ENCODE measurements at places on chromosomes 6 and 20. TPM values are rescaled to one million over a fixed set of nuclear protein-coding genes. Genes with fewer than 3 reads are reported as not detected.

GRCh38 chr6:69294407-69294806, 502.4 kb downstream of the LMBRD1 start:
- no peak for DNase-seq
- no peaks in the 10 kb centered on the region for H3K27me3 ChIP-seq
- H3K27ac ChIP-seq = no peak overlapping the region
- H3K4me1 ChIP-seq = no peaks in the 10 kb centered on the region

GRCh38 chr20:47605673-47606413, 104.2 kb downstream of the NCOA3 start:
- no peaks in the 10 kb centered on the region for H3K4me1 ChIP-seq
- no peak for DNase-seq
- H3K27ac ChIP-seq = no peak overlapping the region
- no peaks in the 10 kb centered on the region for H3K36me3 ChIP-seq

DNA sequence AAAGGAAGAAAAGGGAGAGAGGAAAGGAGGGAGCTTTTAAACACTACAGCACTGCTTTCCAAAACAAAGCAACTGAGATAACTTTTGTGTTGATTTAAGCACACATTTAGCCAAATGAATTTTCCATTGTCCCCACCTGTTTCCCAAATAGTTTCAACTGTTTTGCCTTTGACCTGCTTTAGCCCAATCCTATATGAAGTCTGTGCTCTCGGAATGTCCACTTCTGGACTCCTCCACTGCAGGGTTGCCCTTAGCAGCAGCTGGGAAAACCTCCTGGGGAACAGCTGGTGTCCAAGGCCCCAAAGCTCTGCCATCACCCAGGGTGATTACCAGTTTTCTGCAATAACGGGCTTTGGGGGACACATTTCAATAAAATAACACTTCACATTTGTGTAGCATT, 44.9 kb upstream of the PKHD1 start:
- no peaks in the 10 kb centered on the region for H3K4me1 ChIP-seq
- H3K27ac ChIP-seq = no peak overlapping the region
- DNase-seq = no peak
- H3K4me3 ChIP-seq = no peak overlapping the region
- H3K36me3 ChIP-seq = no peaks in the 10 kb centered on the region

GRCh38 chr6:109186012-109186411, 90.7 kb downstream of the CEP57L1 start:
- H3K36me3 ChIP-seq = no peaks in the 10 kb centered on the region
- H3K4me1 ChIP-seq = no peaks in the 10 kb centered on the region
- no peak for DNase-seq
- H3K27me3 ChIP-seq = peaks cover 9% of the 10 kb centered on the region

GRCh38 chr6:149342525-149342924, 25.0 kb downstream of the TAB2 start:
- no peak overlapping the region for H3K4me3 ChIP-seq
- H3K36me3 ChIP-seq = peaks cover 2% of the 10 kb centered on the region
- peaks cover 2% of the 10 kb centered on the region for H3K4me1 ChIP-seq
- H3K27ac ChIP-seq = no peak overlapping the region

DNA sequence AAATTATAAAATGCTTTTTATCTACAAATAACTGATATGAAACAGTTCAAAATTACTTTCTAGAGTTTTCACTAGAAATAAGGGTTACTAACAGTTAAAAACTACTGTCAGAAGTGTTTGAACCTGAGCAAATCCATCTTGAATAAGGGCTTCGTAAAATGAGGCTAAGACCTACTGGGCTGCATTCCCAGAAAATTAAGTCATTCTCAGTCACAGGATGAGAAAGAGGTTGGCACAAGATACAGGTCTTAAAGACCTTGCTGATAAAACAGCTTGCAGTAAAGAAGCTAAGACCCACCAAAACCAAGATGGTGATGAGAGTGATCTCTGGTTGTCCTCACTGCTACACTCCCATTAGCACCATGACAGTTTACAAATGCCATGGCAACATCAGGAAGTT, 93.7 kb downstream of the PLG start:
- H3K27me3 ChIP-seq = no peaks in the 10 kb centered on the region
- H3K4me1 ChIP-seq = no peaks in the 10 kb centered on the region
- DNase-seq = no peak
- H3K4me3 ChIP-seq = no peak overlapping the region
- no peak overlapping the region for H3K27ac ChIP-seq

- H3K4me1 ChIP-seq = no peaks in the 10 kb centered on the region
- H3K4me3 ChIP-seq = no peak overlapping the region
- no peak overlapping the region for H3K27ac ChIP-seq
- H3K27me3 ChIP-seq = no peaks in the 10 kb centered on the region
These were observed 141.3 kb downstream of the FUT9 start for GRCh38 chr6:96157018-96157565.

DNA sequence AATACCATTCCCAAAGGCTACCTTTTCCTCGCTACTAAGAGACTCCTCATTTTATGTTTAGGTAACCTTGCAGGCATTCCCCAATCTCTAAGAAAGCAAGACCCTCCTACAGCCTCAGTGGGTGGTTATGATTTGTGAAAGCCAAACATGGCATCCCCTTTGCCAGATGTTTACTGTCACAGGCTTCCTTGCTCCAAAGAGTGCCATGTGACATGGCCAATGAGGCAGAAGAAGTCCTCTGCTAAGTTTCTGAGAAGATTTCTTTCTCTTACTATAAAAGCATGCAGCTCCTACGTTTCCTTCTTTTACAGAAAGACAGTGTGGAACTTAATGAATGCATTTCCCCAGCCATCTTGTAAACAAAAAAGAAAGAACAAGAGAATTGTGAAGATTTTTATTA, 688.2 kb downstream of the TBC1D32 start:
- no peaks in the 10 kb centered on the region for H3K4me1 ChIP-seq
- H3K36me3 ChIP-seq = no peaks in the 10 kb centered on the region
- no peak for DNase-seq
- H3K27me3 ChIP-seq = no peaks in the 10 kb centered on the region
- no peak overlapping the region for H3K27ac ChIP-seq

- DNase-seq = peak; percentile 10
- H3K4me3 ChIP-seq = no peak overlapping the region
- H3K36me3 ChIP-seq = no peaks in the 10 kb centered on the region
- H3K27ac ChIP-seq = no peak overlapping the region
These were observed 86.3 kb downstream of the C6orf118 start for GRCh38 chr6:165223101-165223500.

DNA sequence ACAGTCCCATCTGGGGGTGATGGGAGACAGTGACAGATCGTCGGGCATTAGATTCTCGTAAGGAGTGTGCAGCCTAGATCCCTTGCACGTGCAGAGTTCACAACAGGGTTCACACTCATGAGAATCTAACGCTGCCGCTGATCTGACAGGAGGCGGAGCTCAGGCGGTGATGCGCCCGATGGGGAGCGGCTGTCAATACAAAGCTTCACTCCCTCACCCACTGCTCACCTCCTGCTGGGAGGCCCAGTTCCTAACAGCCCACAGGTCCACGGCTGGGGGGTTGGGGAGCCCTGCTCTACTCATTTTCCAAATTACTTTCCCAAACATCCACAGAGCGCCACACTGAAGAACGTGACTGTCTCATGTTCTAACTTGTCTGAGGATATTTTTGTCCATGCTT, 25.3 kb downstream of the CTCFL start:
- no peaks in the 10 kb centered on the region for H3K36me3 ChIP-seq
- no peak for DNase-seq
- H3K27me3 ChIP-seq = no peaks in the 10 kb centered on the region
- no peaks in the 10 kb centered on the region for H3K4me1 ChIP-seq

DNA sequence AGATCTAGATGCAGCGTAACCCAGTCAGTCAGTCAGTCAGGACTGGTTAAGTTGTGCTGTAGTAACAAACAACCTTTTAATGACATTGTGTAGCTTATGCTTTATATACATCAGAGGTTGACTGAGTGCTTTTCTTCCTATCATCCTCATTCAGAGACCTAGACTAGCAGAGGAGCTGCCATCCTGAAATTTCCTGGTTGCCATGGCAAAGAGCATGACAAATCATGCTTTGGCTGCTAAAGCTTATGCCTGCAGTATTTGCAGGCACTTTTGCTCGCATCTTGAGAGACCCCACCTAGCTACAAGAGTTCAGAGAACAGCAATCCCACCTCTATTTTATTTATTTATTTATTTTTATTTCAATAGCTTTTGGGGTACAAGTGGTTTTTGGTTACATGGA, 244.0 kb downstream of the BTBD3 start:
- H3K36me3 ChIP-seq = no peaks in the 10 kb centered on the region
- H3K27me3 ChIP-seq = no peaks in the 10 kb centered on the region
- DNase-seq = no peak

- no peak for DNase-seq
- no peaks in the 10 kb centered on the region for H3K27me3 ChIP-seq
- no peak overlapping the region for H3K27ac ChIP-seq
- no peaks in the 10 kb centered on the region for H3K4me1 ChIP-seq
These were observed 1085.3 kb upstream of the MAP3K7 start for GRCh38 chr6:91672201-91672600.

DNA sequence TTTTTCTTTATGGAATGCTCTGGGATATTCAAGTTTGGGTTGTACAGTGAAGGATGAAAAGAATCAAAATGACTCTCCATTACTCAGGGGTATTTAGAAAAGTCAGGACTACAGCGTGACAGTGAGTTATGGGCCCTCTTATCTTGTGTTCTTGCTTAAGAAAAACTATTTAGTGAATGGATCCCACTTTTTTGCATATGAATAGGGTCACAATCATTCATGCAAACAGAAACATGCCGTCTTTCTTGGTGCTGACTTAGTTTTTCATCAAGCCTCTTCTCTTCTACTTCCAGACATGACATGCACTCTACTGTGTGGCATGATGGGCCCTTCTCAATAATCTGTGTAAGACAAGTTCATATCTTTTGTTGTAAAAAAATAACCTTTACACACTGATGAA, 488.4 kb upstream of the MMS22L start:
- DNase-seq = no peak
- no peak overlapping the region for H3K4me3 ChIP-seq
- H3K27ac ChIP-seq = no peak overlapping the region
- H3K4me1 ChIP-seq = no peaks in the 10 kb centered on the region
- no peaks in the 10 kb centered on the region for H3K27me3 ChIP-seq
- H3K36me3 ChIP-seq = no peaks in the 10 kb centered on the region

GRCh38 chr6:118500130-118501015, 47.7 kb upstream of the PLN start:
- no peaks in the 10 kb centered on the region for H3K4me1 ChIP-seq
- H3K4me3 ChIP-seq = no peak overlapping the region
- no peaks in the 10 kb centered on the region for H3K27me3 ChIP-seq
- H3K27ac ChIP-seq = no peak overlapping the region
- no peak for DNase-seq
- H3K36me3 ChIP-seq = no peaks in the 10 kb centered on the region

GRCh38 chr20:44728801-44729443, 13.8 kb downstream of the CCN5 start:
- H3K27ac ChIP-seq = no peak overlapping the region
- H3K27me3 ChIP-seq = peaks cover 2% of the 10 kb centered on the region
- H3K4me1 ChIP-seq = no peaks in the 10 kb centered on the region

- no peak overlapping the region for H3K27ac ChIP-seq
- peaks cover 15% of the 10 kb centered on the region for H3K27me3 ChIP-seq
- no peaks in the 10 kb centered on the region for H3K36me3 ChIP-seq
These were observed 295.4 kb downstream of the TFAP2C start for GRCh38 chr20:56924292-56925081.

DNA sequence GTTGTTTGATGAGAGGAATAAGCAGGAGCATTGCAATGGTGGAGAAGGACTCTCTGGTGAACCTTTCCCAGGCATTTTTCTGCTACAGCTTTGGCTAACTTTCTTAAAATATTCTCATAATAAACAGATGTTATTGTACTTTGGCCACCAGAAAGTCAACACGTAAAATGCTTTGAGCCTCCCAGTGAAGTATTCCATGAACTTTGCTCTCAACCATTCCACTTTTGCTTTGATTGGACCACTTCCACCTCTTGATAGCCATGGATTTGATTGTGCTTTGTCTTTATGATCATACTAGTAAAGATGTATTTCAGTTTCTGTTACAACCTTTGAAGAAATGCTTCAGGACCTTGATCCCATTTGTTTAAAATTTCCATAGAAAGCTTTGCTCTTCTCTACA, 241.1 kb downstream of the TENT5A start:
- H3K4me1 ChIP-seq = no peaks in the 10 kb centered on the region
- H3K36me3 ChIP-seq = no peaks in the 10 kb centered on the region
- H3K27me3 ChIP-seq = no peaks in the 10 kb centered on the region
- H3K4me3 ChIP-seq = no peak overlapping the region
- no peak overlapping the region for H3K27ac ChIP-seq

DNA sequence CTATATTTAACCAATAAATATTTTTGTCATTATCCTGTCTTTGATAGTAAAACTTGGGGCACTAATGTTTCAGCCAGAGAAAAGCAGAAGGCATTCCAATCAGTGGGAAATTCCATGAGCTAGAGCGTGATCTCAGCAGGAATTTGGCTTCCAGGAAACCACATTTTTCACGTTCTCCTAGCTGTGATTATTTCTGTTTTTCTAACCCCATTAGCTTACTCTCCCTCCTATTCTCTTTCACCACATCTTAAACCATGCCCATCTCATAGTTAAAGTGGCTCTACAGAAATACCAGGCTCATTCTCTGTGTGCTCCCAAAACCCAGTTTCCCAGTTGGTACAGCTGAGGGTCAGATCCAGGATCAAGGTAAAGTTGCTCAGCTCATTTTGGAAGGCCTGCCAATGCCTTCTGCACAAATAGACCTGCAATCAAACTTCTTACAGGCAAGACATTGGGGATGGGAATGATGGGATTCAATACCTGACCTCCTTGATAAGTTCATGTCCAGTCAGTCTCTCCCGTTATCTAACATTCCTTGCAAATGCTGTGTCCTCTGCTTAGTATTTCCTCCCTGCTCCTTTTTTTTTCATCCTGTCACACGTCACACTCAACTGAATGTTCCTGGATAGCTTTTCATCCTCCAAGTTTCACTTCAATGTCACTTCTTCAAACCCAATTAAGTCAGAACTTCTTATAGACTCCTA, 33.1 kb upstream of the TMEM30A start:
- DNase-seq = peak; percentile 84
- H3K27me3 ChIP-seq = no peaks in the 10 kb centered on the region
- no peaks in the 10 kb centered on the region for H3K36me3 ChIP-seq
- H3K4me1 ChIP-seq = peaks cover 6% of the 10 kb centered on the region

- peaks cover 4% of the 10 kb centered on the region for H3K4me1 ChIP-seq
- no peak for DNase-seq
- H3K27me3 ChIP-seq = no peaks in the 10 kb centered on the region
These were observed 81.1 kb downstream of the PRDM1 start for GRCh38 chr6:106167096-106167814.

The KATNA1 gene
- total RNA-seq = 36.2 TPM

The DAAM2 gene
- total RNA-seq = 25.9 TPM

The PAX1 gene
- total RNA-seq = not detected

The KCNK16 gene
- not detected for total RNA-seq

The C6orf163 gene
- total RNA-seq = 1.8 TPM

The ADGRG6 gene
- 49.9 TPM for total RNA-seq
